ENCODE measurements at places on chromosomes 4 and X.

GRCh38 chr4:39823191-39823590 is 125.3 kb downstream of the UBE2K start:
- DNase-seq: no peak

DNA sequence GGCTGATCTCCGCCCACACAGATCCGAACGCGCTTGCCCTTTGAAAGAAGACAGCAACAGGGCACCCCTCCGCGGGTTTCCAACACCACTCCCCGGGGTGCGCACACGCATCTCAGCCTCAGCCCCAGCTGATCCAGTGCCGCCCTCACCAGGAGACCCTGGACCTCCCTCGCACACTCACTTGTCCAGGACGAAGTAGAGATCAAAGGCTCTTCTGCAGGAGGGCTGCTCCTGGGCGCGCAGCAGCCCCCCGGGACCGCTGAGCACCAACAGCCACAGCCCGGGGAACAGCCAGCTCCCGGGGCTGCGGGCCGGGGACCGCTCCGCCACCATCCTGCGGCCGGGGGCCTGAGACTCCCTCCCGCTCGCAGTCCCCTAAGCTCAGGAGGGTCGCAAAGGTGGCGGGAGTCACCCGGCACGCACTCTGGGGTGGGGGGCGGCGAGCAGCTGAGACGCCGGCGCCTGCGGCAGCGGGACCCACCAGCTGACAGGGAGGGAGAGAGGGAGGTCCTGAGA is 743 bp downstream of the ANTXR2 start:
- DNase-seq: no peak

DNA sequence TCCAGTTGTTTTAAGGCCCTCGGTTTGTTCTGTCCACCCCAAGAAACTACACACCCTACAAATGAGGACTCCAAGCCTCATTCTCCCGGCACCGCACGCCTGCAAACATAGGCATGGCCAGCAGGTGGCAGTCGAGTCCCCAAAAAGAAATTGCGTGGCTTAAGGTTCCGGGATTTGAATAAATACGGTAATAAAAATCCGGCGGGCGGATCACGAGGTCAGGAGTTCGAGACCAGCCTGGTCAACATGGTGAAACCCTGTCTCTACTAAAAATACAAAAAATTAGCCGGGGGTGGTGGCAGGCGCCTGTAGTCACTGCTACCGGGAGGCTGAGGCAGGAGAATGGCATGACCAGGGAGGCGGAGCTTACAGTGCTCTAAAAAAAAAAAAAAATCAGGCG is 21.8 kb upstream of the CSF2RA start:
- DNase-seq: peak; percentile 33

GRCh38 chr4:111776561-111776960 is 368.7 kb upstream of the FAM241A start:
- no peak for DNase-seq

GRCh38 chrX:118286066-118286762 is 59.7 kb upstream of the WDR44 start:
- no peak for DNase-seq

DNA sequence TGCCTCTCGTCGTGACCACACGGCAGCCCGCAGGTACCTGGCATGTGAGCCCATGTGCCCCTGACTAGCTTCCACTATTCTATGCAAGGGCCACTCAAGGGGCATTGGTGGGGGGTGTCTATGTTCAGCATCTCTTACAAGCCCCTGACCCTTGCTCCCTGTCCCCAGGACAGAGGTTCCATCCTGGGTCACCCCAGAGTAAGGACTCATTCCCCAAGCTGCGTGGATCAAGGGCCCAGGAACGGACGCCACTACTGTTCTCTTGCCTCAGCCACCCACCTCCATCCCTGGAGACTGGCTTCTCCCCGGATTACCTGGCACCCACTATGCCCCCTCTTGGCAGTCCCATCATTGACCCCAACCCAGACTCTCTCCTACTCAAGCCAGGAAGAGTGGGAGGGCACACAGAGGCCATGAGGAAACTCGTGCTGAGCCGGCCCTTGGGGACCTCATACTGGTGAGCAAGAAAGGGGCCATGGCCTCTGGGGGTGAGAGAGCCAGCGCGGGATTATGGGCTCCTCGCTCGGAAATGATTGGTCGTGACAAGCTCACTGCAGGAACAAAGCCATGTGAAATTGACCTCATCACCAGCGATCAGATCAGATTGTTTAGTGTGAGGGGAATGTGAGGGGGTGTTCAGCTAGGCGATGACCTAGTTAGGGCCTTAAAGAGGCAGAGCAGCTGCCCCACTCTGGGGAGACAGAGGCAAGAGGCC is 50.1 kb upstream of the PJA1 start:
- DNase-seq: no peak

- DNase-seq: no peak
Observed at GRCh38 chrX:132216806-132217202, 2.4 kb downstream of the RAP2C start.

DNA sequence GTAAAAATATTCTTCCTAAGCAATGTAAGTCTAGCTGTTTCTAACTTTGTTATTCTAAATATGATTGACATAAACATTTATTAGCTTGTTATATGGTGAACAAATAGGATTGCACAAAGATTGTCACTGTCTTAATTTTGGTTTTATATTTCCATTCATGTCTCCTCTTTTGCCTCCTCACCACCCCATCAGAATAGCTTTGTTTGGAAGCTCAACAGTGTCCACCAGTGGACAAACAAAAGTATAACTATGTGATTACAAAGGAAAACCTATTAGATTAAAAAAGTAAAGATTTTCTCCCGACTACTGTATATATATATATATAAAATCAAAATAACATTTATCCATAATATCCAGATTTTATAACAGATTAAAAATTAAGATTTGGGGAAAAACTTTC is 468.2 kb downstream of the ZIC3 start:
- DNase-seq: no peak

GRCh38 chr4:120466429-120466828 is 399.8 kb upstream of the MAD2L1 start:
- DNase-seq: no peak

GRCh38 chr4:74197080-74197479 is 39.2 kb downstream of the MTHFD2L start:
- no peak for DNase-seq

- no peak for DNase-seq
Observed at GRCh38 chr4:84342161-84342560, 156.9 kb downstream of the NKX6-1 start.

DNA sequence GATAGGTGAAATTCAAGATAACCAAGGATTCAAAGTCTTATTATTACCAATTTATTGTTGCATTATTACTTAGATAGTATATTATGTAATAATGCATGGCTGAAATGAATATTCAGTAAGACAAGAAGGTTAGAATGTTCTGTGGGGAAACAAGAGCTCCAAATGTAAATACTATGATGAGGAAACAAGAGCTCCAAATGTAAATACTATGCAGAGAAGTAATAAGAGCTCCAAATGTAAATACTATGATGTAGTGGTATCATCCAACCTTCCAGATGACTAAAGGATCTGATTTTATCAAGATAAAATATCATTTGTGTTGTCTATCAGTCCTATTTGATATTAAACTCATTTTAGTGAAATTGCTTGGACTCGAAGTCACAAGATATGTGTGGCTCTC is 82.2 kb upstream of the PCDH18 start:
- DNase-seq: no peak

- no peak for DNase-seq
Observed at GRCh38 chrX:21885568-21885967, 29.8 kb downstream of the YY2 start.

Measured in NK-92 treated with Interleukin-12 subunit alpha and Interleukin-12 subunit beta, amount 100 ng/mL, for 24 hours (cell line).